ENCODE measurements at places on chromosomes 6 and 20.

- DNase-seq, result no peak
Measured at GRCh38 chr6:9420316-9421015, 985.1 kb upstream of the SLC35B3 start.

- no peak for DNase-seq
Measured at GRCh38 chr6:137775227-137775626, 91.8 kb upstream of the TNFAIP3 start.

GRCh38 chr6:170463101-170463721 lies 89.9 kb downstream of the PSMB1 start:
- DNase-seq, result no peak

- peak; percentile 59 for DNase-seq
Measured at GRCh38 chr6:5143634-5144311, 58.6 kb downstream of the PPP1R3G start.

- DNase-seq, result no peak
Measured at GRCh38 chr6:37580176-37580955, 80.7 kb upstream of the CCDC167 start.

- DNase-seq, result no peak
Measured at GRCh38 chr6:25343984-25344383, 64.8 kb downstream of the CARMIL1 start.

DNA sequence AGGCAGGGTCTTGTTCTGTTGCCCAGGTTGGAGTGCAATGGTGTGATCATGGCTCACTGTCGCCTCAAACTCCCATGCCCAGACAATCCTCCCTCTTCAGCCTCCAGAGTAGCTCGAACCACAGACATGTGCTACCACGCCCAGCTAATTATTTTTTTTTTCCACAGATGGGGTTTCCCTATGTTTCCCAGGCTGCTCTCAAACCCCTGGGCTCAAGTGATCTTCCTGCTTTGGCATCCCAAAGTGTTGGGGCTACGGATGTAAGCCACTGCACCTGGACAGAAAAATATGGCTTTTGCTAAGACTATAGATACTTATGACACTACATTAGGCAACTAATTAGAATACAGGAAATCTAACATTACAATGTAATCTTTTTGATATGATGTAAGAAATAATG lies 17.9 kb downstream of the RNF24 start:
- DNase-seq, result no peak

DNA sequence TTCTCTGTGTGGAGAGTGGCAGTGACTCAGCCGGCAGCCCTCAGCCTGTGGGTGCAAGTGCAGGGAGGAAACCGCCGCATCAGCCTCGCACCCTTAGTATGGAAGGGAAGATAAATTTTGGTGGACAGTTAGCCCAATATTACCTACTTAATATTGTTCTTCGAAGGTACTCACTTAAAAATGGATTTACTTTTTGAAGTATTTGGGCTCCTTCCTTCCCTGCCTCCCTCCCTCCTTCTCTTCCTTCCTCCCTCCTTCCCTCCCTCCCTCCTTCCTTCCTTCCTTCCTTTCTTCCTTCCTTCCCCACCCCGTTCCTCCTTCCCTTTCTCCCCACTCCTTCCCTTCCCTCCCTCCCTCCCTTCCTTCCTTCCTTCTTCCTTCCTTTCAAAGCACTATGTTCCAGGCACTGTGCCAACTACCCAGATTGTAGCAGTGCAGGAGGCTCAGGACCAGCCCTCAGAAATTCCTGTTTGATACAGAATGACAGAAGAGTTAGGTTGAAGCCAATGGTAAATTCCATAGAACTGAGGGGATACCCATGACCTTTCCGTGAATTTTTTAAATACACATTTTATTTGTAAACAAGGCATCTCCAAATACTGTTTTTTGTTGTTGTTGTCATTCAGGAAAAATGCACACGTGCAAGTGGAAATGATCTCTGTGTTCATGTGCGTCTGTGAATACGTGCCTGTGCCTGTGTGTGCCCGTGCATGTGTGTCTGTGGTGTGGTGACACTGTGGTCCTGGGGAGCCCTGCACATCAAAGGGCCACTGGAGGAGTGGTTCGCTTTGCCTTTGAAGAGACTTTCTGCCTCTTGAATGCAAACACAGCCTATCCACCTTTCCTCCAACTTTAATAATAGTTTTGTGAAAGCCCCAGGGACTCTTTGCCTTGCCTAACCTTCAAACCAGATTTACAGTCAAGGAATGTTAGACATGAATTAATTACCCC lies 141.7 kb downstream of the EDN3 start:
- no peak for DNase-seq

- DNase-seq, result peak; percentile 60
Measured at GRCh38 chr6:7261032-7261841, 51.8 kb downstream of the SSR1 start.

GRCh38 chr20:24673678-24674570 lies 204.5 kb downstream of the SYNDIG1 start:
- no peak for DNase-seq
